ENCODE measurements at places on chromosomes 12 and 14.

GRCh38 chr12:16063726-16064125 is 152.6 kb downstream of the DERA start:
- no peak for DNase-seq

DNA sequence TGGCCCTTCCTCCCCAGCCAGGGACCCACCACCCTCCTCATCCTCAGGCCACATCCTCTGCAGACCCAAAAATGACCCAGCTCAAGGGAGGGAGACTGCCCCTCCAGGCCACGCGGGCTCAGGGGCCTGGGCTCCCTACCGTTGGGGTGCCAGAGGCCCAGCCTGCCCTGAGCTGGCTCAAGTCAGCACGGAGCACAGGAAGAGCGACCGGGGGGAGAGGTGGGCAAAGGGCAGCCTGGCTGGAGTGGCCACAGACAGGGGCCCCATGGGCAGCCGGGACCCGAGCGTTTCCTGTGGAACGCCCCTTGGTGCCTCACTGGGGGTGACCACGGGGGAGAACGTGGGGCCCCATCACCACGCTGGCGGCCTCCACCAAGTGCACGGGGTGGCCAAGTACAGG is 10.7 kb downstream of the JAG2 start:
- DNase-seq, result no peak

DNA sequence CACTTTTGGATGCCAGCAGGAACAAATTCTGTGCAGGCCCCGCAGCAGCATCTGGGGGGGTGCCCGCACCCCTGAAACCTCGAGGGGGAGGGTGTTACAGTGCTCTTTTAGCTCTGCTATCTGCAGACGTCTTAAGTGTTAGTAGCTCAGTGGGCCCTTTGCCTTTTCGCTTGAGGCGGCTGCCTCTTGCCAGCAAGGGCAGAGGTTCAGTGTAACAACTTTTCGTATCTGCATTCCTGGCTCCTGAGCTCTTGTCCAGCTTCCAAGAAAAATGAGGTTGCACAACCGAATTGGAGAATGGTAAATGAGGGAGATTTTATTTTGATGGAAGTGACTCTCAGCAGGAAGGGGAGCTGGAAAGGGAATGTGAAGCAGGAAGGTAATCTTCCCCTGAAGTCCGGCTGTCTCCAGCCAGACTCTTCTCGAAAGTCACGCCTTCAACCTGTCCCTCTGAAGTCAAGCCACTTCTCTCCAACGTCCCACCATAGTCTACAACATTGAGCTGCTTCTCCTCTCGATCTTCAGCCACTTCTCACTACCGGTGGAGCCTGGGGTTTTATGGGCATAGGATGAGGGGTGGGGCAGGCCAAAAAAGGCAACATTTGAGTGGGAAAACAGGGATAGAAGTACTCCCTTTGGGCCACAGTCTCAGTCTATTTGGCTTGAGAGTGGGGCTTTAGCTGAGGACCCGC is 17.8 kb downstream of the TAS2R50 start:
- no peak for DNase-seq

DNA sequence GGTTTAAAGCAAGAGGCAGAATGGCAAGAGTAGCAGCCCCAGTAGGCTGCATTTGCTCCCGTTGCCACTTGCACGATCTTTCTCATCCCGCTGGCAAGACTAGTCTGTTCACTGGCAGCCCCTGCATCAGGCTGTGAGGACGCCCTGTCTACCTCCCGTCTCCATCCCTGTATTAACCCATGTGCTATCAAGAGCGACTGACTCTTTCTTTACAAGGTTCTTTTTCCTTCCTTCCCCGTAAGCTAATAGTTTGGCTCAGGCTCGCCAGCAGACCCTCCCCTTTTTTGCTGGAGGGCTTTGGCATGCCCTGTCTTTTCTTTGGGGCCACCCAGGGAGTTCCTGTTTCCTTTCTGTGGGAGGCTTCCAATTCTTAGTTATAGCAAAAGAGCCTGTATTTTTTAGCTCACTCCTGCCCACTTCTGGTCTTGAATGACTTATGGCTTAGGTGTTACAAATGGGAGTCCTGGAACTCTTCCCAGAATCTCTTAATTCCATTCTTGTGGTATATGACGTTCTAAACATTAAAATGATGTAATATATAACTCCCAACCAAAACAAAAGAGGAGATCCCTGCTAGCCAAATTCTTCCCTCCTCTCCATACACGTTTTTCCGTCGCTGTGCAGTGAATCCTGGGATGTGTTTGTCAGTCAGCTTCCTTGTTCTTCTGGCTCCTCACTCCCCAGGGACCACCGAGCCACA is 149.0 kb downstream of the PRKCH start:
- DNase-seq, result no peak

DNA sequence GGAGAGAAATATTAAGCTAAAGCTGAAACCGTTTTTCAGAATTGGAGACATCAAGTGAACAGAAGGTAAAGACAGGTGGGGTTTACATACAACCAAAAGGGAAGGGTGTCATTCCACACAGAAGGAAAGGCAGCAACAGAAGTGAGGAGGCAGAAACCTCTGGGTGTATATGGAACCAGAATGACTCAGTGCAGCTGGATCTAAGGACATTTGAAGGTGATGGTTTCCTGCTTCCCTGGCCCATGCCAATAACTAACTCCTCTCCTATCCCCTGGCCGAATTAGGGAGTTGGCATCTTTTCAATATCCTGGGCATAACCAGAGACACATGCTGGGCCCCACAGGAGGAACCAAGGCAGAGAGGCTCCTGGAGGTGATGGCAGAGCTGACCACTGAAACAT is 8.4 kb downstream of the NCKAP5L start:
- no peak for DNase-seq
